ENCODE measurements at places on chromosomes 12 and 14. TPM values are rescaled to one million over a fixed set of nuclear protein-coding genes. Genes with fewer than 3 reads are reported as not detected.

- no peak for DNase-seq
These were observed 2.7 kb downstream of the NAA25 start for GRCh38 chr12:112105891-112106290.

GRCh38 chr12:110183386-110183785 lies 59.2 kb downstream of the IFT81 start:
- no peak for DNase-seq

- DNase-seq = peak; percentile 80
These were observed 18.6 kb upstream of the EIF5 start for GRCh38 chr14:103315351-103315911.

GRCh38 chr12:49582850-49583249 lies 14.9 kb upstream of the MCRS1 start:
- DNase-seq = peak; percentile 50

- DNase-seq = no peak
These were observed 69.5 kb downstream of the CLMN start for GRCh38 chr14:95250140-95250769.

The RIMBP2 gene
- 5.3 TPM for total RNA-seq

The KRT6C gene
- total RNA-seq = not detected

All from adrenal gland (tissue), 19 donors.